Stimulated activated CD4-positive, alpha-beta T cell treated with anti-CD3 and anti-CD28 coated beads, Interleukin-15, amount 100 ng/mL, for 24 hours (primary cell): ENCODE measurements at places on chromosomes 4 and X.

DNA sequence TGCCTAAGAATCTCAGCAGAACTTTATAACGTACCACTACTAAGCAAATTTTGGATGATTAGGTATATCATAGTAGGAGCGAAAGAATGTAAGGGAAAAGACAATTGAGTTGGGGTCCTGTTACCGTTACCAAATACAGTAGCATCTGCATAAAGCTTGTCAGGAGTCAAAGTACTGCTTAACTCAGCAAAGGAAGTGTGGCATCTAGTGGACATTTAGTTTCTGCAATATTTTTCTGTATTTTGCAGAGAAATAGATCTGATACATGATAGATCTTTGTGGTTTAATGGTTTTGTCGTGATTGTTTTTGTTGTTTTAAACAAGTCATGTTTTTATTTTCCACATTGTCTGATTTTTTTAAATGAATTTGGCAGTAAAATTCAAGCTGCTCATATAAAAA lies 81.0 kb upstream of the SMARCAD1 start:
- DNase-seq = no peak

- no peak for DNase-seq
Measured at GRCh38 chr4:132395561-132395960, 753.5 kb upstream of the PCDH10 start.

GRCh38 chr4:138951764-138952163 lies 63.8 kb upstream of the NOCT start:
- no peak for DNase-seq

GRCh38 chr4:10773010-10773409 lies 88.4 kb upstream of the CLNK start:
- no peak for DNase-seq

- no peak for DNase-seq
Measured at GRCh38 chrX:139801397-139801813, 93.4 kb upstream of the MCF2 start.

DNA sequence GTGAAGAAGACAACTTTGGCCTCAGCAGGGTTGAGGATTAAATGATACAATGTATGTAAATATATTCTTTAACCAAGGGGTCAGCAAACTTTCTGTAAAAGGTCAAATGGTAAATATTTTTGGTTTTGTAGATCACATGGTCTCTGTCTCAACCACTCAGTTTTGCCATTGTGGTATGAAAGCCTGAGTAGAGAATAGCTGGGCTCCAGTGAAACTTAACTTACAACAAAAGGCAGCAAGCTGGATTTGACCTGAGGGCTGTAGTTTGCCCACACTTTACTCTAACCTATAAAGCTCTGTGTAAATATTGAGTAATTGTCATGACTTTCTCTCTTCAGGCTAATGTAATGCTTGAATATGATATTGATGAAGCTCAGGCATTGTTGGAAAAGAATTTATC lies 19.6 kb downstream of the VBP1 start:
- DNase-seq = no peak
